Adipocyte (in vitro differentiated cells): ENCODE measurements at places on chromosomes 1 and 21.

- DNase-seq = no peak
Measured at GRCh38 chr1:167900907-167901306, 13.0 kb downstream of the ADCY10 start.

GRCh38 chr1:150548632-150549495 lies at the start of gene ADAMTSL4:
ADAMTSL4 (plus strand) TSS chr1:150549408; CDS start chr1:150552289, 2,881 bp downstream.
- peak; percentile 91 for DNase-seq

DNA sequence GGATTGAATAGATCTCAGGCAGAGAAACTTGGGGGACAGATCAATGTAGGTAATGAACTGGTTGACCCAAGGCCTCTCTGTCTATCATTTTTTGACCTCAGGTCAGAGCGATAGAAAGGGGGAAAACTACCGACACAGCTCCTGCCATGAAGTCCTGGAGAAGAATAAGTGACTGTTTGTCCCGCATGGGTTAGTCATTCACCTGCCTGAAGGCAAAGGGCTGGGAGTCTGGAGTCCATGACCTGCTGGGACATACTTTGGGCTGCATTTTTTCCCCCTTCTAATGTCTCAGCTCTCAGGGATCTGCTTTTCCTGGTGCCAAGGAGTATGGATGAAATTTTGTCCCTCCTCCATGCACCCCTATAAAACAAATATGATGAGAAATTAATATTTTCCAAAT lies 1.6 kb upstream of the ROR1 start:
- DNase-seq = no peak

GRCh38 chr21:18819507-18819906 lies 415.9 kb upstream of the TMPRSS15 start:
- DNase-seq = no peak

DNA sequence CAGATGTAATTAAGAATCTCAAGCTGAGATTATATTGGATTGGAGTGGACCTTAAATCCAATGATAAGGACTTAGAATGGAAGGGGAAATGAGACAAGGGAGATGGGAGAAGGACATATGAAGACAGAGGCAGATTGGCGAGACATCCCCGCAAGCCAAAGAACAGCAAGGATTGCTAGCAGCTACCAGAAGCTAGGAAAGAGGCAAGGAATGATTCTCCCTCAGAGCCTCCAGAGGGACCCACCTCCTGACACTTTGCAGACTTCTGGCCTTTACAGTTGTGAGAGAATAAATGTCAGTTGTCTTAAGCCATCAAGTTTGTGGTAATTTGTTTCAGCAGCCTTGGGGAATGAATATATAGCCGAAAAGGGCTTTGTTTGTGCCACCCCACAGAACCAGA lies 20.7 kb downstream of the METTL13 start:
- DNase-seq = no peak

- no peak for DNase-seq
Measured at GRCh38 chr1:183918589-183918988, 113.7 kb downstream of the RGL1 start.

GRCh38 chr1:225711236-225711937 lies 58.5 kb upstream of the ENAH start:
- DNase-seq = no peak

DNA sequence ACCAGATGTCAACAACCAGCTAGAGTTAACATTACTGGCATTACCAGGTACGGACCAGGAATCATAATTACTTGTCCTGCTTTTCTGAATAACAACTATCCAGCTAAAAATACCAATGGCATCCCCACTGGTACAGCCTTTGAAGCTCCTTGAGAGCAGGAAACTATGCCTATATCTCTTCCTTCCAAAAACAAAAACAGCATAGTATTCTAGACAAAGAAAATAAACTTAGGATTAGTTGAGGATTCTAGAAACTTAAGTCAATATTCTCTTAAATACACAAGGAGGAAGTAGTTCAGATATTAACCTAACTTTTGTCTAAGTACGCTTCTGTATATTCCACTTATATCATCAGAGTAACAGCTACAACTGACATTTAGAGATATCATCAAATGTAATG lies 3.0 kb downstream of the FUBP1 start:
- DNase-seq = peak; percentile 44

DNA sequence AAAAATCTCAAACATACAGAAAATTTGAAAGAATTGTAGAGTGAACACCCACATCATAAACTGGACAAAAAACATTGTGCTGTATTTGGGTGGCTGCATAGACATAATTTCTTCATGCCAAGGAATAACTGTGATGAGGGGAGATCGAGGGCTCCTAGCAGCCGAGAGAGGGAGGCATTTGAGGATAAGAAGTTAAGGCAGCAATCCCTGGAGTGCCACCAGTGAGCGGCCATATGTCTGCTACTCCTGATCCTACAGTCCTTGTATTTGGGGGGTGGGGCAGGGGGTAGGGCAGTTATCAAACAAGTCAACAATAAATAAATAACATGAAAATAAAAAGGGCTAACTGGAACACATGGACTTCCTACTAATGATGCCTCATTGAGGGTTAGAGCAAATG lies 54.5 kb downstream of the ATP5PO start:
- DNase-seq = no peak

DNA sequence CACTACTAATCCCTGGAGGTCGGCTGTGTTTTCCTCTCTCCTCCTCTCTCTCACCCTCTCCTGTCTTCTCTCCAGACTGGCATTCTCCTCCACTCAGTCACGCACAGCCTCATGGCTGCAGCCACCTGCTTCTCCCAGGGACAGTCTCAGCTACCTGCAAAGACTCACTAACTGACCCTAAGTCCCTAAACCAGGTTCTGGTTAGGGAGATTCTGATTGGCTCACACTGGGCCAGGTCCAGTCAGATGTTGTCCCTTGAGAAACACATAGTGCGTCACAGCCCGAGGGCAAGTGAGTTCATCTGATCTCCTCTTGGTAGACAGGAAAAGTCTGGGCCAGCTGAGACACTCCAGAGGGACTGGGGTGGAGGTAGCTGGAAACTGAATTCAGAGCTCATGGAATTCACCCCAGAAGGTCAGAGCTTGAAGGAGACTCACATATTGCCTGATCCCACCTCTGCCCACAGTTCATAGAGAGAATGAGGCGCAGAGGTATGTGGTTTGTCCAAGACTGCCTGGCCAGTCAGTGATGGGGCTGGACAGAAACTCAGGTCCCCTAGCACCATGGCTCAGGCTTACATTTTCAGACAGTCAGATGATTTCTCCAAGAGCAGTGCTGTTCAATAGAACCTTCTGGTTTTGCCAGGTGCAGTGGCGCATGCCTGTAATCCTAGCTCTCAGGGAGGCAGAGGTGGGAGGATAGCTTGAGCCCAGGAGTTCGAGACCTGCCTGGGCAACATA lies 40.4 kb upstream of the RPL11 start:
- peak; percentile 52 for DNase-seq

DNA sequence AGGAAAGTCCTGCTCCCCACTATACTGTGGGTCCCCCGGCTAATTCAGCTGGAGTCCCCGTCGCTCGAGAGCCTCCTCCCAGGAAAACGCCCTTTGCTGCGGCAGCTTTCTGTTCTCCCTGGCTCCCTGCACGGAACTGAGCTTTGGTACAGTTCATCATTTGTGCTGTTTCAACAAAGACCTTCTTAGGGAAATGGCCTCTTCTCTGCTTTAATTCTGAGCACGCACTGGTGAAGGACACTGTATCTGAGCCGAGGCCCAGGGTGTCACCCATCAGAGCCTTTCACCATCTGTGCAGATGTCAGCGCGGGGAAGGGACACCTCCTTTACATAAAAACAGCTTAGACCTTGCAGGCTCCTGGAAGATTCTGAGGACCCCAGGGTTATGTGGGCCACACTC lies 13.5 kb upstream of the PEX10 start:
- no peak for DNase-seq

GRCh38 chr21:28334407-28334806 lies 658.3 kb downstream of the LTN1 start:
- DNase-seq = no peak

GRCh38 chr1:51154776-51155175 lies 52.7 kb downstream of the C1orf185 start:
- DNase-seq = no peak

DNA sequence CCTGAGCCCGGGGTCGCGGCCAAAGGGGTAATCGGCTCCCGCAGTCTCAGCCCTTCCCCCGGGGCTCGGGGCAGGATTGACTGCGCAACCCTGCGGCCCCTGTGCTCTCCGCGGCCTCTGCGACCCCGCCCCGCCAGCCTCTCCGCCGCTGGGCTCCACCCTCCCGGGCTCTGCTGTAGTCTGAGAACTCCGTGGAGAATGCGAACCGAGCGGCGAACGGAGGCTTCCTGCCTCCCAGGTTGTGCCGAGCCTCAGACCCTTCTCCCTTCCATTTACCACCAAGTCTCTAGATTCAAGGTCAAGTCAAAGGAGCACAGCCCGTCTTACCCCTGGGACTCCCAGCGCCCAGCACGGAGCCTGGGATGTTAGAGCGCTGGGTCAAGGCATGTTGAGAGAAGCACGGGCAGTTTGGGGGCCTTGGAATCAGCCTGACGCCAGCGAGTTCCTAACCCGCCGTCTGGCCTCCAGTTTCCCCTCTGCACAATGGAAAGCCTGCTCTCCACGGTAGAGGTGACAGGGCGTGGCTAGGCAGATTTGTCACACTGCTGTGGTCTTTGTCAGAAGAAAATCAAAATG lies 3.0 kb downstream of the ATP2B4 start:
- DNase-seq = peak; percentile 78

DNA sequence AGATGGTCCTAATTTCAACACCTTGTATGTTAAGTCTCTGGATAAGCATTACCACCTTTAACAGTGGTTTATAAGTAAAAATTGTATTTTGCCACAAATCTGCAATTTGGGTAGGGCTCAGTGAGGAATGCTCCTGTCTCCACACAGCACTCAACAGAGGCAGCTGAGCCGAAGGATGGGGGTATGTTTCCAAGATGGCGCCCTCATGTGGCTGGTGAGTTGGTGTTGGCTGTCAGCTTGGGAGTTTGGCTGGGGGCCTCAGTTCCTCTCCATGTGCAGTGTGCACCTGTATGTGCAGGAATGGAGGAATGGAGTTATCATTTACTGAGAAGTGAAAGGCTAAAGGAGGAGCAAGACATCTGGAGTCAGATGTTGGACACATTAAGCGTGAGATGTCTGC lies 136.8 kb downstream of the GABPA start:
- DNase-seq = no peak

DNA sequence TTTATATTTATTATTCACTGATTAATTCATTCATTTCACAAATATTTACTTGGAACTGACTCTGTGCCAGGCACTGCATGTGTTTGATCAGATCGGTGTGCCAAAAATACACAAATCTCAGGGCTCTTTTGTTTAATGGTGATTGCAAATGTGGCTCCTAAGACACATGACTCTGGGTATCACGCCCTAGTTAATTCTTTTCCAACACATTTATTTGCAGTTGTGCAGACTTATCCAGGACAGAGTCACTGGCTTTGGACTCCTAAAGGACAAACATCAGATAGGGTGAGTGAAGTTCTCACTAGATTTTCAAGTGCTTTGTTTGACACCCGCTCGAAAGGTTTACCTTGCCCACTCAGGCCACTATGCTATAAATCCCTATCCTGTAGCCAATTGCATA lies 335.5 kb downstream of the BARHL2 start:
- no peak for DNase-seq
